ENCODE measurements at places on chromosomes 2 and 18.

GRCh38 chr2:164386231-164386630, 235.1 kb downstream of the GRB14 start:
- no peak for DNase-seq

DNA sequence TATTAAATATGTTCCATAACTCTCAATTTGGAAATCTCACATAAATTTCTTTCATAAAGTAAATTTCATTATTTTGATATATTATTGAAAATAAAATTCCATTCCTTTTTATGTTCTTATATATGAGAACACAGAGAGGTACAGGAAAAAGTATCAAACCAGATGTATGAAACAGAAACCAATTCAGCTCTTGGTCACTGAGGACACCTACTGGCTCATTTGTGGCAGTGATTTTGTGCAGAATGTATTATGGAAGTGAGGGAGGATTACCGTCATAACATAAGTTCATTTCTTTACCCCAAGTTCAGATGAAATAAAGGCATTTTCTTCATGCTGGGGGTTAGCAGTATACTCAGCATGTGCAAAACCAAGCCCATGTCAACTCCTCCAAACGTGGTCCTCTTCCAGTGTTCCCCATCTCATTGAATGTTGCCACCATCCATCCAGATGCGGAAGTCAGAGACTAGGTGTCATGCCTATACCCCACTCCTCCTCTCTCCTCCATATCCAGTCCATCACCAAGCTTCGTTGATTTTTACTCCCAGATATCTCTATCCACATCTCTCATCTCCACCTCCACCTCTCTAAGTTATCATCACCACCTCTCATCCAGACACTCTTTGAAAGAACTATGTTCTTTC, 41.7 kb upstream of the MALL start:
- DNase-seq, result no peak

GRCh38 chr2:26515771-26516170, 37.8 kb upstream of the OTOF start:
- DNase-seq, result no peak

GRCh38 chr18:46264255-46264654, 160.1 kb downstream of the HAUS1 start:
- no peak for DNase-seq

- DNase-seq, result no peak
These were observed 103.3 kb downstream of the TMEFF2 start for GRCh38 chr2:192091476-192091875.

DNA sequence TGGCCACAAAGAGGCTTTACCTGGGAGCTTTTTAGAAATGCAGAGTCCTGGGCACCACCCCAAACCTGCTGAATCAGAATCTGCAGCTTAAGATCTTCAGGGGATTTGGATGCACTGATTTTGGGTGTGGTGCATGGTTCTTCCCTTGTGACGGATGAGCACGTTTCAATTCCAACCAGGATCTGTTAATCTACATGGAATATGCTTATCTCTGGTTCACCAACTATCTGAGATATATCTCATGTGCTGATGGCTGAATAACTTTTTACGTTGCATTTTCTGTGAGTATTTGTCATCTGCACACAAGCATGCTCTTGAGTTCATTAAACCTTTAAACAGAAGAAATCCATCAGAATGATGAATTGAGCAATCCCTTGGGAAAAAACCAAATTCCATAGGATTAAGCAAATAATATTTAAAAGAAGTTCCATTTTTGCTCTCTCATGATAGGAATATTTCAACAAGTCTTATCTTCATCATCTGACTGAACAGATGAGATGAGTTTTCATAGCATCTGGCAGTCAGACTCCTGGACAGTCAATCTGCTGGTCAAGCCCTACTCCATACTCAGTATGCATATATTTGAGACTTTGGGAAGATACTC, 120.6 kb downstream of the PLB1 start:
- no peak for DNase-seq

- DNase-seq, result no peak
These were observed 33.8 kb downstream of the RNF144A start for GRCh38 chr2:6951046-6951445.

DNA sequence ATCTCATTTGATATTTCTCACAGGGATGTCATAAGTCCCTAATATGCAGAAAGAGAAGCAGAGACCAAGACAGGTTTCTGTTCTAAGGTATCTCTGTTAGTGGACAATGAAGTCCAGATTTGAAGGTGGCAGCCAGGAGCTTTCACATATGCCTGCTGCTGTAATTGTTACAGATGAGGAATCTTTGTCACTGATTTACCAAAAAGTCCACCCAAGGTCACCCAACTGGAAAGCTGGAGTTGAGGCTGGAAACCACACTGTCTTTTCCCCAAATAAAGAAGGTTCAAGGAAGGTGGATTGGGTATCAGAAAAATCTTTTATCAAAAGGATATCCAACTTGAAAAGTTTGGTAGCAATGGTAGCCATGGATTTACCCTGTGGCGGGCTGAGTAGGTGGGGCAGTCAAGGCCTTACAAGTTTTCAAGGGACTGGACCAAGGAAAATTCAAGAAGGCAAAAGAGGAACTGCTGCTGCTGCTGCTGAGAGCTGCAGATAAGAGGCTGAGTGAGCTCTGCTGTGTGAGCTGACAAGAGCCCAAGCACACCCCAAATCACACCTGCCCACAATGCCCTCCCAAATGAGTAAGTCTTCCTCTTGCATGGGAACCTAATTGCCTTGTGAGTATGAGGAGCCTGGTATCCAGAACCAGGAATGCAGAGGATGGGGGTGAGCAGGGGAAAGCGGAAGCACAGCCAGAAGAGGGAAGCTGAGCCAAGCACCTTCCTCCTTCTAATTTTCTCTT, 241.2 kb downstream of the ANAPC1 start:
- DNase-seq, result no peak

DNA sequence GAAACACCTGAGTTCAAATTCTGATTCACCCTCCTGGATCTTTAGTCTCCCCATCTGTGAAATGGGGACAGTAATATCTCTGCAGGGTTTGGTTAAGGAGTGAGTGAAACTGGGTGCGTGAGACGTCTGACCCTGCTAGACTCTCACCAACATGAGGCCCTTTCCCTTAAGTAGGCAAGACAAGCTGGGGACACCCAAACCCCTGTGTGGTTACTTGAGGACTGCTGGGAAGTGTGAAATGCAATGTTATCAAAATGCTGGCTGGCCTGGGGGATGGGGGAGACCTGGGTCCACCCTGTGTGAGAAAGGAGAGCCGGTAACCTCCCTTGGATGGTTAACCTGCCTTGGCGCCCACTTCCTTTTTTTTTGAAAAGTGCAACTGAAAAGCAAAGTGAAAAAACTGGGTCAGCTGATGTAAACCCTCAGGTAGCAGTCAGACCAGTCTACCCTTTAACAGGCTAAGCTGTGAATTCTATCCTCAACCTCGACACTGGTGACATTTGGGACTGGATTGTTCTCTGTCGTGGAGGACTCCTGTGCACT, 82.3 kb downstream of the INPP5D start:
- no peak for DNase-seq

DNA sequence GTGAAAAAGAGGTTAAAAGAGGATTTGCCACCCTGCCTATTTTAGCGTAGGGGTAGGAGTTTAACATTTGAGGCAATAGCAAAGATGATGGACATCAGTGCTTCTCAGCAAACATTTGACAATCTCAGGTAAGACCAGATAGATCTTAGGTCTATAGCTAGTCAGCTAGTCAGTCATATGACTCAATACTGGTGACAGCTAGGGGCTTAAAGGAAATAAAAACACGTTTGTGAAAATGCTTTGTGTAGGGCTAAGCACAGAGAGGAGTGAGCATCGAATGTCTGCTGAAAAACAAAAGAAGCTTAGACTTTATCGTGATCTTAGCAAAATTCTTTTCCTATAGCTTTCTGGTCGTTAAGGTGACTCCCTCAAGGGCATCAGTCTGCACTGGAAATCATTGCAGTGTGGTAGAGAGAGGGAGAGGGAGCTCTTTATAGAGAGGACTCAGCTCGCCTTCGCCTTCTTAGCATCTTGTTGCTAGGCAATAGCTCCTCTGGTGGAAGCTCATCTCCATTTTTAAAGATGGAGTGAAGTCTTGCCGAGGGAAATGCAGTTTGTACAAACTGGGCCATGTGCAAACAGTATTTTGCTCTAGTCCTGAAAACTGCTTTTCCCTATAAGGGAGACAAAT, 62.8 kb upstream of the SLC38A11 start:
- no peak for DNase-seq

- no peak for DNase-seq
These were observed 156.2 kb upstream of the DNMT3A start for GRCh38 chr2:25497918-25498407.

DNA sequence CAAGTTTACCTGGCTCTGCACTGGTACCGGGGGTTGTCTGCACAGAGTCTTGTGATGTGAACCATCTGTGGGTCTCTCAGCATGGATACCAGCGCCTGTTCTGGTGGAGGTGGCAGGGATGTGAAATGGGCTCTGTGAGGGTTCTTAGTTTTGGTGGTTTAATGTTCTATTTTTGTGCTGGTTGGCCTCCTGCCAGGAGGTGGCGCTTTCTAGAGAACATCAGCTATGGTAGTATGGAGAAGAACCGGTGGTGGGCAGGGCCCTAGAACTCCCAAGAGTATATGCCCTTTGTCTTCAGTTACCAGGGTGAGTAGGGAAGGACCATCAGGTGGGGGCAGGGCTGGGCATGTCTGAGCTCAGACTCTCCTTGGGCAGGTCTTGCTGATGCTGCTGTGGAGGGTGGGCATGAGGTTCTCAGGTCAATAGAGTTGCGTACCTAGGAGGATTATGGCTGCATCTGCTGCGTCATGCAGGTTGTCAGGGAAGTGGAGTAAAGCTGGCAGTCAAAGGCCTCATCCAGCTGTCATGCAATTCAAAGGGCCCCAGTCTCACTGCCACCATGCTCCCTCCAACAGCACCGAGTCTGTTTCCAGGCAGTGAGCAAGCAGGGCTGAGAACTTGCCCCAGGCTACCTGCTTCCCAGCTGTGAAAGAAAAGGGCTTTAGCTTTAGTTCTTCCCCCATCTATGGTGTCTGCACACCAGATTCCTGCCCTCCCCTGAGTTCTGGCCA, 278.0 kb downstream of the METTL4 start:
- no peak for DNase-seq

GRCh38 chr18:42179542-42180121, 224.6 kb downstream of the PIK3C3 start:
- DNase-seq, result no peak

DNA sequence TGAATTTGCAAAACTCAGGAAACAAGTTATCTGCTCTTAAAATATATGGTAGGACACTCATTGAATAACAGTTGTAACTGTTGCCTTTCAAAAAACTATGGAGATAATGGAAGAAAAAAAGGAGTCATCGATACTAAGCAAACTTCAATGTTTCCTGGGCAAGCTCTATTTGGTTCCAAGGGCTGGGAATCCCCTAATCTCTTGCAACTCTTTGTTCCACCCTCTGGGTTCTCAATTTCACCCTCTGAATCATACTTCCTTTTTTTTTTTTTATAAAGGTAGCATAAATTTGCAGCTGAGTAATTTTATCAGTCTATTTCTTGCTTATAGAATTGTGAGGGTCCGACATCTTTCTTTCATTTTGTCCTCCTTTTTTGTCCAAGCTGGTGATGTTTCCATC, 36.7 kb downstream of the SLC9A4 start:
- no peak for DNase-seq

GRCh38 chr18:22932885-22933205, 283 bp upstream of the RBBP8 start:
- no peak for DNase-seq

- DNase-seq, result no peak
These were observed 198.5 kb downstream of the KLHL29 start for GRCh38 chr2:23583467-23583866.

DNA sequence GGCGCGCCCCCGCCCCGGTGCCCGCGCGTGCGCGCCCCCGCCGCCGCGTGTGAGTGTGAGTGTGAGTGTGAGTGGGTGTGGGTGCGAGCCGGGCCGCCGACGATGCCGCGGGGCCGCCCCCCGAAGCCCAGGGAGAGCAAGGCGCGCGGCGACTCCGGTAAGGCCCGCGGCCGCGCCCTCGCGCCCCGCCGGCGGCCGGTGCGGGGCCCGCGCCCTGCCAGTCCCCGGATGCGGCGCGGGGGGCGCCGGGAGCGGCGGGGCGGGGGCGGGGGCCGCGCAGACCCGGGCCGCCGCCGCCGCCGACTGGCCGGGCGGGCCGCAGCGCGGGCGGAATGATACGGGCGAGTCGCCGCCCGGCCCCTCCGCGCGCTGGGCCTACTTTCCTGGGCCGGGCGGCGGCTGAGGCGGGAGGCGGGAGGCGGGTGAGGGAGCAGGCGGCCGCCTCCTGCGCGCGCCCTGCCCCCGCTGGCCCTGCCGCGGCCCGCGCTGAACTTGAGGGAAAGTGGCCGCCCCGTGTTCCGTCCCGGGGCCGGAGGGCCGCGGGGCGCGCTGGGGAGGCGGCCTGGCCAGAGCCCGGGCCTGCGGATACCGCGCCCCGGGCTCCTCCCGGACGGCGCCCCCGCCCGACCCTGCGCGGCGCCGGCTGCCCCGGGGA, at the start of gene ZNF236:
Gene ZNF236, plus strand, starts transcription at position 52 of the 655 bp plus-strand sequence. Its CDS starts 51 bp downstream, at position 103.
- no peak for DNase-seq

GRCh38 chr18:61939046-61939674, 46.4 kb upstream of the RNF152 start:
- no peak for DNase-seq

DNA sequence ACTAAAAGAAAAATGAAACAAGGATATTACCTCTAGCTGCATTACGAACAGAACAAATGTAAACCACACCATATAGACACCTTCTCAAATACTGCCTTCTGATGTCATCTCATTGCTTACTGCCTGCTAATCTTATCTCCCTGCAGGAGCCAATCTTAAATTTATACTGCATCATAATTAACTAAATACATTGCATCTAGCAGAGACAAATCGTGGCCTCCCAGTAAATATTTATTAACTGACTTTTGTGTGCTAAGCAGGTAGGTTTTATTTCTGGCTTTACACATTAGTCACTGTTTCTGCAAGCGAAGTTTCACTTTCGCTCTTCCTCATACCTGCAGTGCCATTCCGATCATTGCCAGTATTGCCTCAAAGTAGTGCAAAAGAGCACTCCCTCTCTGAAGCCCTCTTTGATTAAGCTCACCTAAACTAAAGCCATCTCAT, 67.5 kb downstream of the SPATS2L start:
- DNase-seq, result no peak

GRCh38 chr18:70622622-70623419, 334.0 kb downstream of the SOCS6 start:
- DNase-seq, result no peak

DNA sequence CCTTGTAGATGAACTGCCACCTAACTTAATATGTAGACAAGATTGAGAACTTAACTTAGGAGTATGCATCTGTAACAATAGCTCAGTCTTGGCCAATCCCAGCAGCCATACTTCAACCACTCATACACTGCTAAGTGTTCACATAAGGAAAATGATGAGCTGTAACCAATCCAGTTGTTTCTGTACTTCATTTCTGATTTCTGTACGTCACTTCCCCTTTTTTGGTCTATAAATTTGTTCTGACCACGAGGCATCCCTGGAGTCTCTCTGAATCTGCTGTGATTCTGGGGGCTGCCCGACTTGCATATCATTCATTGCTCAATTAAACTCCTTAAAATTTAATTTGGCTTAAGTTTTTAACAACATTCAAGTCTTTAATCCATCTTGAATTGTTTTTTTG, 6.4 kb downstream of the SH3YL1 start:
- no peak for DNase-seq

- no peak for DNase-seq
These were observed 116.9 kb downstream of the NR4A2 start for GRCh38 chr2:156215656-156216055.
